Osteoblast (primary cell): ENCODE measurements at places on chromosomes 1 and 21. TPM values are rescaled to one million over a fixed set of nuclear protein-coding genes. Genes with fewer than 3 reads are reported as not detected.

GRCh38 chr1:156664046-156664766, 13.0 kb downstream of the NES start:
- peak; percentile 79 for DNase-seq

The ACBD6 gene
- 55.1 and 55.7 TPM in 2 replicates for total RNA-seq

The ATP6V1G3 gene
- total RNA-seq = 0.36 TPM in 1 of 2 replicates, not detected in the other

- DNase-seq = no peak
These were observed 142.3 kb upstream of the COL6A1 start for GRCh38 chr21:45839274-45839673.

GRCh38 chr1:202856014-202856413, 32.9 kb downstream of the RABIF start:
- no peak for DNase-seq

DNA sequence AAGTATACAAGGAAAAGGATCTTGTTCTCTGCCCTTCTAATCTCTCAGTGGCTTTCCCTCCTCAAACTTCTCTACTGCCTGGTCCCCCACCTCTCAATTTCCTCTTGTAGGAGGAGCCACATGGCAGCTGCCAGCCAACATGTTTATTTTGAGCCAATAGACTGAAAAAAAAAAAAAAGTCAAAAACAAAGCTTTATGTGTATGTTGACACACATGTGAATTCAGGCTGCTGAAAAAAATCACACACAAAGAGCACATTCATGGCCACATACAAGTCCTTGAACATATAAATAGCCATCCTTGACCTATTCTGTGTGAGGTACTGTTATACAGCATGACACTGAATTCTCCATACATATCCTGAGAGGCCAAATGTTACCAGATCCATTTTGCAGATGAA, 3.7 kb downstream of the PTPN14 start:
- DNase-seq = no peak

The VSIG8 gene
- total RNA-seq = not detected in 2 replicates

The CATSPERE gene
- total RNA-seq = 1.4 and 1.8 TPM in 2 replicates

The NEGR1 gene
- total RNA-seq = 18.1 and 22.7 TPM in 2 replicates

The KCNE1 gene
- total RNA-seq = 0.29 and 0.72 TPM in 2 replicates

The FBXO28 gene
- 35.5 and 36.5 TPM in 2 replicates for total RNA-seq

The C1orf74 gene
- total RNA-seq = 2.5 and 3.5 TPM in 2 replicates

DNA sequence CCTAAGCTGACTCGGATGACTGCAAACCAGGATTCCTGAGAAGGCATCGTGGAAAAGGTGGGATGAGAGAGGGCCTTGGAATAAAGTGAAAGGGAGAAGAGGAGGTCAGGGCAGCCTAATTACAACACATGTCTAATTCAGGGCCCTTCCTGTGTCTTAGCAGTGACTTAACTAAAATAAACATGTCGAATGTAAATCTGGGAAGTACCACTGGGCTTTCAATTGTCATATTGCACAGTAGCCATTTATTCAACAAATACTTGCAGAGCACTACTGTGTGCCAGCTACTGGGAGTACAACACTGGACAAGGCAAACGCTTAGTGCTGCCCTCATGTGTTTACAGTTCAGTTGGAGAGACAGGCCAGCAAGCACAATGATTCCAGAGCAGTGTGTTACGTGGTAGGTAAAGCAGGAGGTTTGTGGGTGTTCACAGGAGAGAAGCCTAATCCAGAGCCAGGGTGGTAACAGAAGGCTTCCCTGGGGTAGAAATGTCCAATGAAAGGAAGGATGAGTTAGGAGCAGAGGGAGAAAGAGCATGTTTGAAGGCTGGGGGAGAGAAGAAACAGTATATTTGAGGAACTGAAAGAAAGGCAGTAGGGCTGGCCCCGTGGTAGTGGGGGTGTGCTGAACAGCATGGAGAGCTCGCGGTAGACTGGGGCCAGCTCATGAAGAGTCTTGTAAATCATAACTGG, 38.0 kb upstream of the RASAL2 start:
- DNase-seq = no peak

GRCh38 chr21:36288651-36289243, 31.2 kb upstream of the MORC3 start:
- DNase-seq = peak; percentile 76

DNA sequence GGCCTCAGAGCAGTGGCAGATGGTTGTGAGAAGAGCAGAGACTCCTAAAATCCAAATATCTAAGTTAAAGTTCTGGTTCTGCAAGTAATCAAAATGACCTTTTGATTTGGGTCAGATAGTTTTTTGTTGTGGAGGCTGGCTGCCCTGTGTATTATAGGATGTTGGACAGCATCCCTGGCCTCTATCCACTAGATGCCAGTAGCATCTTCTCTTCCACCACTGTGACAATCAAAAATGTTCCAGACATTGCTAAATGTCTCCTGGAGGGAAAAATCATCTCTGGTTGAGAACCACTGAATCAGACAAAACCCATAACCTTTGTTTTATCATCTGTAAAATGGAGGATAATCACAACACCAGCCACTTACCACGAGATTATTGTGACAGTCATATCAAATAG, 5.9 kb upstream of the DPT start:
- DNase-seq = no peak

DNA sequence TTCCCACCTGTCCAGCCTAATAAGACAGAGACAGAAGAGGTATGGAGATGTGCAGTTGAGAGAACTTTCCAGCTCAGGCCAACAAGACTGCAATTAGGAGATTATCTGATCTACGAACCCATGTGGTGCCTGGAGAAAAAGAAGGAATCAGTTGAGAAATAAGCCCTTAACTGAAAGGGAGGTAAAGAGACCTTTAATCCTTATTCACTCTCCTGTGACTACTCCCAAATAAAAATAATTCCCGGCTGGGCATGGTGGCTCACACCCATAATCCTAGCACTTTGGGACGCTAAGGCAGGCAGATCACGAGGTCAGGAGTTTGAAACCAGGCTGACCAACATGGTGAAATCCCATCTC, 31.9 kb upstream of the SARS1 start:
- DNase-seq = no peak

The DNAH14 gene
- total RNA-seq = 25.0 and 31.8 TPM in 2 replicates

The PROK1 gene
- not detected in 2 replicates for total RNA-seq

DNA sequence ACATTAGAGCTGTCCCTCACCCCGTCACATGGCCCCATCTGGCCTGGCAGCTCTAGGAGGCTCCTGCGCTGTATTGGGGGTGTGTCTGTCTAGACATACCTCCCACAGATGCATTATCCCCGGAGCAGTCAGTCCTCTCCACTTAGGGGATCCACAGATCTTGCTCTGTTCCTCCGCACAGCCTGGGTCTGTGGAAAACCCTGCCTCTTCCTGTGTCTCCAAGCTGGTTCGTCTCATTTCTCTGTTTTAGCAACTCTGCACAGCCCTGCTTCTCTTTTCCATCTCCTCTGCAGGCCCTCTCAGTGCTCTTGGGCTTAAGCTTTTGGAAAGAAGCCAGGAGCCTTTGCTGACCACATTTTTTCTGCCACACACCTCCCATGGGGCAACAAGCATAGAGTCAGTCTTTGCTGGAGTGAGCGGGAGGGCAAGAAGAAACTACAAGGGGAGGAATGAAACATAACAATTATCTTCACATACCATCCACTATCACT, 241.5 kb downstream of the FOXD2 start:
- DNase-seq = peak; percentile 88

DNA sequence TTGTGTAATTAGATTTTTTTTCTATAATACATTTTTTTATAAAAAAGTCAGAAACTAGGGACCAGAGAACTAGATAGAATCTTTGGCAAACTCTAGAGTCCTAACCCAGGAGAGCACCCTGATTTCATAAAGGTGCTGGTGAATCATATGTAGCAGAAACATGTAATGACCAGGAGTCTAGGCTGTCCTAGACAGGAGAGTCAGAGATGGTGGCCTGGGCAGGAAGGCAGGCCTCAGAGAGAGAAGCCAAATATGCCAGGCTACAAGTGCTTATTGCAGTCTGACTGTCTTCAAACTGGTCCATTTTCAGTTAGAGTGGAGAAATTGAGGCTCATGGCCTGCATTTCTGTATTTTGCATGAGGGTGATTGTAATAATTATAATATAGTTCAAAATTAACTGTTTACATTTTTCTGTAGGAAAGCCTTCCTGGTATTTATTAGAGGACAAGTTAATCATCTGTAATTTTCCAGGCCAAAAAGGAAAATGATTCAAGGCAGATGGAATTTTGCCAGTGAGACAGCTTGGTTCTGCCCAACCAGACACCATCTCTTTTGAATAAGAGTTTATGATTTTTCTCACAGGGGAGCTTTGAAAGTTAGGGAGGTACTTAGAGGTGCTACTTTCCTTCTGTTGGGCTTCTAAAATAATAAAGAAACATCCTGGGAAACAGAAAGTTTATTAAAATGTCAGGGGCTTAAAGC, 129.8 kb downstream of the S1PR1 start:
- DNase-seq = peak; percentile 48

GRCh38 chr1:175162955-175163354, 29.6 kb downstream of the KIAA0040 start:
- DNase-seq = no peak

GRCh38 chr1:72000809-72001208, 281.5 kb downstream of the NEGR1 start:
- DNase-seq = no peak

The GBP5 gene
- total RNA-seq = under 0.01 TPM in 2 replicates

DNA sequence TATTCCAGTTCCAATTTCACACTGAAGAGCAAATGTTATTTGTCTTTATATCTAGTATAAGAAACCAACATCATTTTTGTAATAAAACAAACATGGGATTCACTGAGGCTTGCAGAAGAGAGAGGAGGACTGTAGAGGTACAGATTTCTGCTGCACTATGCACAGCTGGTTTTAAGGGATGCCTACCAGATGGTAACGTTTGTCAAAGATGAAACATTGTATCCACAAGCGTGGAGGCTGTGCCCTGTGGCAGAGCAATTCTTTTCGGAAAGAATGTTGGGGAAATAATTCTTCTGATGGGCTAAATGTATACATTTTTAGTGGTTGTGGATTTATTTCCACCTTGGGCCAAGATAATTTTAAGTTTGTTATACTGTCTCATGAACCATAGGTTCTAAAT, 272.4 kb downstream of the DUSP10 start:
- no peak for DNase-seq

The BSND gene
- total RNA-seq = not detected in 2 replicates

The TMPRSS3 gene
- not detected in 2 replicates for total RNA-seq

DNA sequence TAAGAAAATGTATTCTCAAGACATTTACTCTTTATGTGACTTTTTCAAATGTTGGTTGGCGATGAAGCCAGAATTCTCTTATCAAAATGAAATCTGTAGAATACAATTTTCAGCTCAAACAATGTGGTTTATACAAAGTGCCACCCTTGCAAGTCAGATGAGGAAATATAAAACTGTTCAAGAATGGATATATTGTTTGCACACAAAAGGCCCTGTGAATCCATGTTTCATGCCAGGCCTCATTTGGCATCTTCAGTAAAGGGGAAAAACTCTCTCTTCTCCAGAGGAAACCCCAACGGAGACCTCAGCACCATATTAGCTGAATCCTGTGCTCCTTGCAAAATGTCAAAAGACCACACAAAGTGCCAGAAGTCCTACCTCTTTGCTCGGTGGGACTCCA, 310.4 kb downstream of the RRAGC start:
- DNase-seq = no peak

The CFAP298 gene
- 14.7 and 14.8 TPM in 2 replicates for total RNA-seq

GRCh38 chr1:231808990-231809389, 182.4 kb downstream of the DISC1 start:
- peak; percentile 95 for DNase-seq

DNA sequence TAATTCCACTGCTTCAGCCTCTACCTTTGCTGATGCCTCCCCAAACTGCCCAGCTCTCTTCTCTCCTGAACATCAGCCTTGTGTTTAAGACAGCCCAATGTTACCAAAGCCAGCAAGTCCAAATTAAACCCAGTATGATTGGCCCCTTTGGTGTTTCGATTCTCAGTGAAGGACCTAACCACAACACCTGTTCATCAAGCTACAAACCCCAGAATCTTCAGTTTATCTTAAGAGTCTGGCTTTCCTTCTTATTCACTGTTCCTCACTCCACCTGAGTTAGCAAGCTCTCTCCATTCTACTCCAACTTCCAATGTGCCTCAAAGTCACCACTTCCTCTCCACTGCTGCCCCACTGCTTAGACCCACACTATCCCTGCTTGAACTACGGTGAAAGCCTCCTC, 25.5 kb upstream of the ITPKB start:
- DNase-seq = no peak

The KLHDC9 gene
- total RNA-seq = 1.4 and 1.5 TPM in 2 replicates

GRCh38 chr21:41761211-41761933, 5.5 kb downstream of the RIPK4 start:
- peak; percentile 94 for DNase-seq

- no peak for DNase-seq
These were observed 48.4 kb downstream of the SLC37A1 start for GRCh38 chr21:42561762-42562650.

DNA sequence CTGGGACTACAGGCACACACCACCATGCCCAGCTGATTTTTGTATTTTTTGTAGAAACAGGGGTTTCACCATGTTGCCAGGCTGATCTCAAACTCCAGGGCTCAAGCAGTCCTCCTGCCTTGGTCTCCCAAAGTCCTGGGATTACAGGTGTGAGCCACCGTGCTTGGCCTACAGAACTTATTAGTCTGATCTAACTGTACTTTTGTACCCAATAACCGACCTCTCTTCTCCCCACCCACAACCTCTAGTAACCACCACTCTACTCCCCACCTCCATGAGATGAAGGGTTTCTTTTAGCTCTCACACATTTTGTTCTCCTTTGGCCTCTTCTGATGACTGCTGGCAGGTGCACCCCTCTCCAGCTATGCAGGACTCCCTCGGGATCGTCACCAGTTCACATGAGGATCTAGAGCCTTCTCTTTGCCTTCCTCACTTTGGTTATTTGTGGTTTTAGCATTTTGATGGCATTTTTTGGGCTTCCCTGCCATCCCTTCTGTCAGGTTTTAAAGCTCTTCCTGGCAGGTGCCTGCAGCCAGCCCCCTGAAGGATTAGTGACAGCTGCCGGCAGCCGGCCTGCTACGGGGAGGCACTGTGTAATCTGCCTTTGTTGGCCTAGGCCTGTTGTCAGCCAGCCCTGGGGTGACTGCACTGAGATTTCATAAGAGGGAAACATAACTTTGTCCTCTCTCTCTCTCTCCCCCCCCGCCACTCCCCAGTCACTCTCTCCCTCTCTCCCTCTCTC, 99.8 kb upstream of the ATP1A1 start:
- no peak for DNase-seq

DNA sequence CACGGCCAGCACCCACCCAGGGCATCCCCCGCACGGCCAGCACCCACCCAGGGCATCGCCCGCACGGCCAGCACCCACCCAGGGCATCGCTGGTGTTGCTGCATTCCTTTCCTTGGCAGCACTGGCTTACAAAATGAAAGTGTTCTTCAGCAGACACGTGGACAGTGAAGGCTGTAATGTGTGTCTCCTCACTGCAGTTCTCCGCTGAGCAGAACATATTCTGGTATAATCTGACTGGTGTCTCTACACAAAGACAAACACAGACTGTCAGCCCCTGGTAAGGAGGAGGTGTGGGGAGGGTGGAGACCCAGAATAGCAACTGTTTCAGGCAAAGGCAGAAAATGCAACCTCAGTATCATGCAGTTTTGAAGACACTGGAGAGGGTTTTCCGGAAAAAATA, 7.3 kb downstream of the LYPD8 start:
- DNase-seq = no peak

GRCh38 chr1:53911442-53911841, 17.5 kb downstream of the DIO1 start:
- no peak for DNase-seq

The PRMT6 gene
- 18.9 and 22.4 TPM in 2 replicates for total RNA-seq

- no peak for DNase-seq
These were observed 48.4 kb upstream of the ZNF326 start for GRCh38 chr1:89946532-89946931.

GRCh38 chr1:156894711-156895454, 1.4 kb downstream of the PEAR1 start:
- no peak for DNase-seq
